ENCODE measurements at places on chromosomes 5 and 9. TPM values are rescaled to one million over a fixed set of nuclear protein-coding genes. Genes with fewer than 3 reads are reported as not detected.

DNA sequence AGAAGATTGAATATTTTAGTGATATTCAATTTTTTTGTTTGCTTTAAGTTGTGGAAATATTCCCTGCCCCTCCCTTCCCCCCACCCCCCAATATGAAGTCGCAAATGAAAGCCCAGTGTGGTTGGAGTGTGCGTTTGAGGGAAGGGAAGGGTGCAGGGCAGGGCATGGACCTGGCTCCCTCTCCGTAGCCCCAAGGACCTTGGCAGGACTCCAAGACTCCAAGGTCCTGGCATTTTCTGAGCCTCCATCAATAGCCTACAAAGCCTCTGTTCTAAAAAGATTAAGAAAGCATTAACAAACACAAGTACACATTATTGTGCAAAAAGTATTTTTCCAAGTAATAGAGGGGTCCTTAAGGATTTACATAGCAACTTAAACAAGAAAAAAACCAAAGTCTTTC is 38.8 kb upstream of the PTPN3 start:
- no peak for DNase-seq

DNA sequence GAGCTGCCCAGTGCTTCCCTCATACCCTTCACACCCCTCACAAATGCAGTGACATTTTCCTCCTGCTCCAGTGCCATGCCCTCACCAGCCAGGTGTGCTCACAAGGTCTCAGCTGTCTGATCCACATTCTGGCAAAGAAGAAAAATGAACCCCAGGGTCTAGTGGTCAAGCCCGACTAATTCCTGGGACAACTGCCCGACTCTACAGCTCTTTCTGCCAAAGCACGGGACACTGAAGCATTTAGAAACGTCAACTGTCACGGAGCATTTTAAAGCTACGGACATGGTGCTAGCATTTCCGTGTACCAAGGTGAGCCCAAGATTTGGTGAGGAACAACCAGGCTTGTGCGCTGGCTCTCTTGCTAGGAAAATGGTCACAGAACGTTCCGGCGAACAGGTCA is 56.8 kb upstream of the PHYKPL start:
- no peak for DNase-seq

- DNase-seq, result no peak
Observed at GRCh38 chr9:90907790-90908189, 106.2 kb downstream of the SYK start.

- no peak for DNase-seq
Observed at GRCh38 chr5:153267506-153267905, 223.0 kb upstream of the GRIA1 start.

DNA sequence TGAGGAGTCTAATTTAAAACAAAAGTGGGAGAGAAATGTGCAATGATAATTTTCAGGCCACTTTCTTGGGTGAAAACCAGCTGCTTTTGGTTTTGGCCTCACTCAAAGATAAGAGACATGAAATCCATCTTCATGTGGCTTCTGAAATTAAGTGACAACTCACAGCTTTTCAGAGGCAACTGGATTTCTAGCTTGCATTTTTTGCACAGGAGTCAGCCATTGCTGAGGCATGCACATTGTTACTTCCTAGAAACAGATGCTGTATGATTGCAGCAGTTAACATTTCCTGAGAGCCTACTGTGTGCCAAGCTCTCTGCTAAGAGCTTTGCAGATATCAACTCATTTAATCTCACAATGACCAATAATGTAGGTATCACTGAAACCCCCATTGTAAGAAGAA is 562.6 kb downstream of the NR2F1-AS1 start:
- no peak for DNase-seq

The SLC36A2 gene
- not detected for total RNA-seq

- DNase-seq, result no peak
Observed at GRCh38 chr5:141649056-141649688, 2.0 kb downstream of the FCHSD1 start.

Measured in T-cell (primary cell).